ENCODE measurements at places on chromosomes 16 and 17.

DNA sequence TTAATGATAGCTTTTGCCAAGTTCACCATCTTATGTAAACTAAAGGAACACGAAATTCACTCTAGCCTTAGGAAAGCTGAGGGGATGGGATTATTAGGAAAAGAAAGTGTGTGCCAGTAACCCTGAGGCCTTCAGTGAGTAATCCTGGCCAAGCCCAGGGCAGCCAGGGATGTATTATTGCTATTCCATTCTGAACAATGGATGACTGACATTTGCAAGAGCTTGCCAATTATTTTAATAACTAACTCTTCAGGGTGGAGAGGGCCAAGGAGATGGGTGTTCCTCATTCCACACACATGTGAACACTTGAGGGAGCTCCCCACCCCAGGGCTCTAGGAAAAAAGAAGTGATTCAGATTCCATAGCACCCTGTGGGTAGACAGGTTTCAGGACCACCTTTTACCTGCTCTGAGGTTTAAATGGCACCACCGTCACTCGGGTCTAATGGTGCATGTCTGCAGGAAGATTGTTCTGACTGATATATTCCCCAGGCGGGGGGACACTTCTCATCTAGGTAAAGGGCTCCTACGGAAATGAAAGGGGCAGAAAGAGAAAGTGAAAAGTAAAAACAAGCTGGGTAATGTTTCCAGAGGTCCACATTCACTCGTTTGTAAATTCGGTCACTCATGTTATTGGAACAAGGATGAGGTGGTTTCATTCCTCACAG is 41.5 kb downstream of the TK2 start:
- DNase-seq: no peak

- DNase-seq: peak; percentile 59
Measured at GRCh38 chr17:32350666-32351418, 885 bp downstream of the ZNF207 start.

DNA sequence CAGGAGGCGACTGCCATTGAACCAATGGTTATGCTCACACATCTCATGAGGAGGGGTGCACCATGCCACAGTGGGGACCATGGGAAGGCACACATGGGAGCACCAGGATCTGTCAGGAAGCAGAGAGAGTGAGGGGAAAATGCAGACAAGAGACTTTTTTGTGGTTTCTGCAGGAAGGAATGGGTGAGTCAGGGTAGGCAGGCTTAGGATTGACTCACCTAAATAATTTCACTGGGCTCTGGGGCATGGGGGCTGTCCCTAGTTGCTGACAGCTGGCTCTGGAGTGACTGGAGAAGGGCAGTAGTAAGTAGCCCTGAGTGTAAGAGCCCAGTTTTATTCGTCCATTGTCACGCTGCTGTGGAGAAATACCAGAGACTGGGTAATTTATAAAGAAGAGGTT is 202.4 kb downstream of the AXIN2 start:
- DNase-seq: no peak

DNA sequence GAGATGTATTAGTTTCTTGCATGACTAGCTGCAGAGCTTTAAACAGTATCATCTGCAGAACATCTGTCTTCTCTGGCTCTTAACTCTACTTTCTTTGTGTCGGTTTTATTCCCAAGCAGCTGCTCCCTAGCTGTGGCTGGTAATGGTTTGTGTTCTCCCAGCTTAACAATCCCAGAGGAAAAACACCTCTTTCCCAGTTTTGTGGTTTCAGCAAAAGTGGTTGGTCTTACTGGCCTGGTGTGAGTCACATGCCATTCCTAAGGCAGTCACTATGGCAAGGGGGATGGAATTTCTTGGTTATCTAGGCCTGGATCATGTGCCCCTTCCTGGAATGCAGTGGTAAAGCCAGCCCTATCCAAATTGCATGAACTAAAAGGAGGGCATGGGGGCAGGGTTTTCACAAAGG is 27.5 kb downstream of the OMG start:
- DNase-seq: no peak

DNA sequence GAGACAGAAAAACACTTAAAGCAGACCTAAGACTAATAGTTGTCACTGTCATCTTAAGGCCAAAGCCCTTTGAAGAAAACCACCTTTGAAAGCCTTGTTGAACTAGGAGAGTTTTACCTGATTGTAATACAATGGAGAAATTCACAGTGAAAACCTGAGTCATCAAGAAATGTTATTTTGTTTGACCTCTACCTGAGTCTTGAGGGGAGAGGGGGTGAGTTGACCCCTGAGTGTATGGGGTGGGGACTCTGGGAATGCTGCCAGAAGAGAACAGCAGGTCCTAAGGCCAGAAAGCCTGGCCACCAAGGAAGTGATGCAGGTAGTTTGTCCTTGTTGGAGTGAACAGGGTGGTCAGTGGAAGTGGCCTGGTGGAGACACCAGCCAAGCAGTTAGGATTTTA is 204.3 kb downstream of the SPECC1 start:
- no peak for DNase-seq

GRCh38 chr16:82911925-82912324 is 285.2 kb downstream of the CDH13 start:
- DNase-seq: no peak

GRCh38 chr16:88975511-88976061 is 1.4 kb downstream of the CBFA2T3 start:
- DNase-seq: no peak
